ENCODE measurements at places on chromosomes 3 and 15.

- DNase-seq: no peak
Observed at GRCh38 chr3:28115316-28115715, 126.1 kb upstream of the CMC1 start.

- DNase-seq: no peak
Observed at GRCh38 chr3:64554096-64554920, 133.5 kb downstream of the ADAMTS9 start.

- no peak for DNase-seq
Observed at GRCh38 chr3:163547014-163547685, 1531.1 kb downstream of the SI start.

GRCh38 chr3:160226026-160226907 lies 1.0 kb downstream of the C3orf80 start:
- DNase-seq: no peak

GRCh38 chr15:100667405-100668347 lies 65.3 kb downstream of the ASB7 start:
- no peak for DNase-seq

GRCh38 chr3:127483902-127484591 lies 106.5 kb downstream of the TPRA1 start:
- DNase-seq: no peak

GRCh38 chr15:27550635-27551034 lies 548.5 kb downstream of the OCA2 start:
- DNase-seq: no peak

All from DMS79 (cell line).